Neural progenitor cell (in vitro differentiated cells): ENCODE measurements at places on chromosomes 16 and 17.

- no peaks in the 10 kb centered on the region for H3K27me3 ChIP-seq
- no peak overlapping the region for H3K4me3 ChIP-seq
- DNase-seq: no peak
- H3K27ac ChIP-seq: no peak overlapping the region
- H3K36me3 ChIP-seq: no peaks in the 10 kb centered on the region
- no peaks in the 10 kb centered on the region for H3K4me1 ChIP-seq
Observed at GRCh38 chr17:83202002-83203000, 122.9 kb downstream of the METRNL start.

- H3K27ac ChIP-seq: no peak overlapping the region
- H3K4me1 ChIP-seq: no peaks in the 10 kb centered on the region
- no peaks in the 10 kb centered on the region for H3K27me3 ChIP-seq
- no peak overlapping the region for H3K4me3 ChIP-seq
- no peak for DNase-seq
Observed at GRCh38 chr17:8542599-8543502, 87.7 kb downstream of the MYH10 start.

DNA sequence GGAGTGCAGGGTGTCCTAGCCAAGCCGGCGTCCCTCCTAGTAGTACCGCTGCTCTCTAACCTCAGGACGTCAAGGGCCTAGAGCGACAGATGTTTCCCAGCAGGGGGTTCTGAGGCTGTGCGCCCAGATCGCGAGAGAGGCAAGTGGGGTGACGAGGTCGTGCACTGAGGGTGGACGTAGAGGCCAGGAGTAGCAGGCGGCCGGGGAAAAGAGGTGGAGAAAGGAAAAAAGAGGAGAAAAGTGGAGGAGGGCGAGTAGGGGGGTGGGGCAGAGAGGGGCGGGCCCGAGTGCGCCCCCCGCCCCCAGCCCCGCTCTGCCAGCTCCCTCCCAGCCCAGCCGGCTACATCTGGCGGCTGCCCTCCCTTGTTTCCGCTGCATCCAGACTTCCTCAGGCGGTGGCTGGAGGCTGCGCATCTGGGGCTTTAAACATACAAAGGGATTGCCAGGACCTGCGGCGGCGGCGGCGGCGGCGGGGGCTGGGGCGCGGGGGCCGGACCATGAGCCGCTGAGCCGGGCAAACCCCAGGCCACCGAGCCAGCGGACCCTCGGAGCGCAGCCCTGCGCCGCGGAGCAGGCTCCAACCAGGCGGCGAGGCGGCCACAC, at the start of gene MMP2:
MMP2 (plus strand) TSS at position 372 of the 603 bp plus-strand sequence. CDS start 282 bp downstream, outside the sequence.
- peak within 1 kb of the TSS; percentile 63 for H3K4me3 ChIP-seq
- no peak within 1 kb of the TSS for H3K27ac ChIP-seq
- peak; percentile 91 for DNase-seq
- peaks cover 83% of the 10 kb centered on the region for H3K27me3 ChIP-seq
- peaks cover 13% of the 10 kb centered on the region for H3K4me1 ChIP-seq
- H3K36me3 ChIP-seq: no peaks in the 10 kb centered on the region

DNA sequence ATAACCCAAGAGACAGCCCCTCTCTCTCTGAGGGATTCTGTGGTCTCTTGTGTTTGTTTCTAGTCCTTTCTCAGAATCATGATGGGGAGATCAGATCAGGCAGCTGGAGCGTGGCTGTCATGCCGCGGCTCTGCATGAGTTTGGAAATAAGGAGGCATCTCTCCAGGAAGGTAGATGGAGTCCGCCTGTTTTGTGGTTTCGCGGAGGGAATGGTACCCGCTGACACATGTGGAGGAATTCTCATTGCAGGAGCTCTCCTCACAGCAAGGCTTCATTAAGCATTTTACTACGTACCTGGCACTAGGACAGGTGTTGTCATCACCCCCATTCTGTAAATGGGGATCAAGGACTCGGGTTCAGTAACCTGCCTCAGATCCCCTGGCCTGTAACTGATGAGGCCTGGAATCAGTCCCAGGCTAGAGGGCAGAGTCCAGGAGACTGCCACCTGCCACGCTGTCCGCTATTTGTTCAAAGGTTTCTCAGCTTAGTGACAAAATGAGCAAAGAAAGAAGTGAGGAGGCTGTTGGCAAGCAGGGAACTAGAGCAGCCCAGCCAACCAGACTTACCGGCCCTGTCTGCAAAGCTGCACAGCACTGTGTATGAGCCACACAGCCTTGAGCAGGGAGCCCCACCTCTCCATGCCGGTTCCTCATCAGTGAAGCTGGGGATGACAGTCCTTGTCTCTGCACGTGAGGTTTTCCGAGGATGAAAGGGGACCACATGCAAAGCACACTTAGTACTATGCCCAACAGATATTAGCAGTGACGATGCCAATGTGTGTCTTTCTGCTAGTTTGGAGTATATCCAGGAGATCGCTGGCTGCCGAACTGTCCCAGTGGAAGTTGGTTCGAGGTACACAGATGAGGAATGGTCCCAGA, 11.0 kb downstream of the KDM8 start:
- DNase-seq: no peak
- no peak overlapping the region for H3K27ac ChIP-seq

DNA sequence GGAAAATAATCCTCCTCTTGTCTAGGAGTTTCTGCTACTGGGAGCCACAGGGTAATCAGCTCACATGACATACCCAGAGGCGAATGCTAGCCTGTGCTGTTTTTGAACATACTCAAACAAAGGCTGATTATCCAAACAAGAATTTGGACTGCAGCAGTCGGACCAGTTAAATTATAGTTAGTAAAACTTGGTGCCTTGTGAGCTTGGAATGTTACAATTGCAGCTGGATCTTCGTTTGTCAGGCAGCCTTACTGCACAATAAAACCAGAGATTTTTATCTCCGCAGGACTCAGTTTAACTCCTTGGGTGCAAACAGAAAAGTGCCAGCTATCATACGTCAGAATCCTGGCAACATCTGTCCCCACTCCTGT, 163.8 kb upstream of the TBX2 start:
- peak; percentile 10 for DNase-seq
- no peaks in the 10 kb centered on the region for H3K36me3 ChIP-seq
- no peak overlapping the region for H3K4me3 ChIP-seq
- no peak overlapping the region for H3K27ac ChIP-seq
- no peaks in the 10 kb centered on the region for H3K27me3 ChIP-seq

DNA sequence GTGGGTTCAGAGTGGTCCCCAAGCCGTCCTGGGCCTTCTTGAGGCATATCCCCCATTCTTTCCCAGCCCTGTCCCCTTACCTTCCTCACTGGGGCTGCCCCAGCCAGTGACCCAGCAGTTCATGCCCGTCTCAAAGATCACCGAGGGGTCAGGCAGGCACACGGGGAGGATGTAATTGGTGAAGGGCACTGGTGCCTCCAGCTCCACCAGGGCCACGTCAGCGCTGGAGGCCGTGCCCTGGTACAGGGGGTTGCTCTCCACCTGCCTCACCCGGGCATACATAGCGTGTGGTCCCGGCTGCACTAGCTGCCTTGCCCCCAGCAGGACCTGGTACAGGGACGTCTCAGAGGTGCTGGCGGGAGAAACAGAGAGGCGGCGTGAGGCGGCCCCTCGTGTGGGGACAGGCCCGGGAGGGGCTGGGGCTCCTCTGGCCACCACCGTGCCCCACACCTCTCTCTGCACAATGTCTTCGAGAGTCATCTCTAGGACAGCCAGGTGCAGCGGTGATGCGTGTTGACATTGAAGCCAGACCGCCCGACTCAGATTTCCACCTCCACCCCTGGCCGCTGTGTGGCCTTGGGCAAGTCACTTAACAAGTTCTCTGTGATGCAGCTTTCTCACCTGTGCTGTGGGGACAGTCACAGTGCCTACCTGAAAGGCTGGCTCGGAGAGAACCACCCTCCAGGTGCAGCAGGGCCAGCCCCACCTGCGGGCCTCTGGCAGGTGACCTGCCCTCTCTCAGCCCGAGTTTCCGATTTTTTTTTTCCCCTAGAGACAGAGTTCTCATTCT, 5.8 kb downstream of the PRSS27 start:
- peaks cover 15% of the 10 kb centered on the region for H3K27me3 ChIP-seq
- H3K4me1 ChIP-seq: no peaks in the 10 kb centered on the region
- no peak overlapping the region for H3K27ac ChIP-seq
- no peak for DNase-seq
- H3K4me3 ChIP-seq: no peak overlapping the region

DNA sequence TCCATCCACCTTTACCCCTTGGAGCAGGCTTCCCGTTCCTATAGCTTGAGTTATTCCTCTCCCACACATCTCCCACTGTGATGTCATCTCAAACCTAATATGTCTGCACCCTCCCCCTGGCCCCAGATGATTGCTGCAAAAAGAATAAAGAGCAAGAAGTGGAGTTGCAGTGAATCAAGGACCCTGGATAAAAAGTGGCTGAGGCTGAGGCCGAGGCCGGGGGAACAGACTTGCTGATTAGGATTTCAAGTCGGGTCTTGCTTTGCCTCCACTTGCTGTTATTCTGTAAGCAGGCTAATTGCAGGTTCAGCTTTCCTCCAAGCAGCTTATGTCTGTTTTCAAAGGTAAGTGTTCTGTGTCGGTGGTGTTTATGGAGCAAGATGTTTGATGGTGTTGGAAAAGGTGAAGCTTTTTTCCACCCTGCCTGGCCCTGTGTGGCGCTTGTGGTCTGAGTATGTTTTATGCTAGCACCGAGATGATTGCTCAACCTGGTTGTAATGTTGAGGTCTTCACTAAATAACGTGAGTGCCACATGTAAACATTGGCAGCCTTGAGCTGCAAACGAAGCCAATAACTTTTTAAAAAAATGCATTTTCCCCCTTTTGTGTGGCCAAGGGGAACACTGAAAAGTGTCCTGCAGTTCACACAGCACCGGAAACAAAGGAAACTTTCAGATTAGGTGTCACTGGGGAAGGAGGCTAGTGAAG, 15.4 kb downstream of the HS3ST3B1 start:
- no peaks in the 10 kb centered on the region for H3K27me3 ChIP-seq
- H3K27ac ChIP-seq: peak overlapping the region; percentile 49
- peaks cover 40% of the 10 kb centered on the region for H3K4me1 ChIP-seq

- peaks cover 4% of the 10 kb centered on the region for H3K36me3 ChIP-seq
- H3K27me3 ChIP-seq: no peaks in the 10 kb centered on the region
- H3K27ac ChIP-seq: no peak overlapping the region
- no peak for DNase-seq
Observed at GRCh38 chr16:23566724-23567123, 9.2 kb downstream of the UBFD1 start.

DNA sequence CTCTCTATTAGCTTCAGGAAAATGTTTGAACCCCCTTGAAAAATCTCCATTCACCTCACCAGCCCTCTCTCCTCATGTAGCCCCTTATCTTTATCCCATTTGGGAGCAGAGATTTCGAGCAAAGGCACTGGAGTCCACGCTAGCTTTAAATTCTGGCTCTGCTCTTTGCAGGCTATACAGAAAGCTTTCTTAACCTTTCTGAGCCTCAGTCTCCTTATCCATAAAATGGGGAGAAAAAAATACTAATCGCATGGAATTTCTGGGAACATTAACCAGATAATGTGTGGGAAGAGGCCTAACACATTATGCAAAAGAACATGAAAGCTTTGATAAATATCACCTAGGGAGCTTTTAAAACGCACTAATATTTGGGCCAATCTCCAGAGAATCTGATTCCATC, 476.3 kb upstream of the CDH5 start:
- no peaks in the 10 kb centered on the region for H3K4me1 ChIP-seq
- no peak overlapping the region for H3K4me3 ChIP-seq
- no peak overlapping the region for H3K27ac ChIP-seq
- DNase-seq: no peak

DNA sequence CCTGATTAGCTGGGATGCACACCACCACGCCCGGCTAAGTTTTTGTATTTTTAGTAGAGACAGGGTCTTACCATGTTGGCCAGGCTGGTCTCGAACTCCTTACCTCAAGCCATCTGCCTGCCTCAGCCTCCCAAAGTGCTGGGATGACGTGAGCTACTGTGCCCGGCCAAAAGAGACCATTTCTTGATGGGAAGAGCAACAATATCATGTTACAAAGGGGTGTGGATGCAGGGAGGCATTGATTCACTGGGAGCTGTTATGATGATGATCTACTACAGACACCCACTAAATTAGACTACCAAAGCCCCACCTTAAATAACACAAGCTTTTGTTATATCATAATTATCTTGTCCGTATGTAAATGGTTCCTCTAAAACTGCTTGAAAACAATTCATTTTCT, 81.4 kb upstream of the PSMD7 start:
- no peak overlapping the region for H3K27ac ChIP-seq
- H3K4me3 ChIP-seq: no peak overlapping the region
- H3K27me3 ChIP-seq: no peaks in the 10 kb centered on the region

- DNase-seq: no peak
- H3K4me3 ChIP-seq: no peak overlapping the region
- H3K36me3 ChIP-seq: no peaks in the 10 kb centered on the region
- H3K4me1 ChIP-seq: no peaks in the 10 kb centered on the region
- H3K27me3 ChIP-seq: no peaks in the 10 kb centered on the region
- H3K27ac ChIP-seq: no peak overlapping the region
Observed at GRCh38 chr16:17612336-17612735, 141.6 kb upstream of the XYLT1 start.

DNA sequence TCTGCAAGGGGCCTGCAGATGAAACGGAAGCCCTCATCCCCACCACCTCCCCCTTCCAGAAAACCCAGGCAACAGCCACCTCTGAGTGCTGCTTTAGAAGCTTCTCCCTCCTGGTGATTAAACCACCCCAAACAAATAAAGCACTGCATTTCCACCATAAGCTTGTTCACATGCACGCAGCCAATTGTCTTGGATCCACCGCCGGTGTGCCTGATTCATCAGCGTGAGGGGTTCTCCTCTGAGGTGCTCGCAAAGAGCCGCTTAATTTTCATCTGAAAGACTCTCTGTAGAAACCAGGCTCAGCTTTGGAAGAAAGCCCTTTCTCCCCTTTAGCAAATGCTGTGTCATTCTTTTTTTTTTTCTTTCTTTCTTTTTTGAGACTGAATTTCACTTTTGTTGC, 155.2 kb upstream of the EEF2KMT start:
- DNase-seq: peak; percentile 50
- H3K27me3 ChIP-seq: no peaks in the 10 kb centered on the region
- peaks cover 11% of the 10 kb centered on the region for H3K4me1 ChIP-seq
- peak overlapping the region; percentile 53 for H3K27ac ChIP-seq
- no peaks in the 10 kb centered on the region for H3K36me3 ChIP-seq
- H3K4me3 ChIP-seq: peak overlapping the region; percentile 19

- H3K27ac ChIP-seq: no peak overlapping the region
- no peak for DNase-seq
- no peaks in the 10 kb centered on the region for H3K27me3 ChIP-seq
- H3K36me3 ChIP-seq: no peaks in the 10 kb centered on the region
Observed at GRCh38 chr16:85288341-85288868, 176.1 kb upstream of the CIBAR2 start.

GRCh38 chr17:48996722-48997102, 473 bp upstream of the IGF2BP1 start:
- H3K36me3 ChIP-seq: no peaks in the 10 kb centered on the region
- no peak for DNase-seq
- peaks cover 32% of the 10 kb centered on the region for H3K4me1 ChIP-seq
- no peaks in the 10 kb centered on the region for H3K27me3 ChIP-seq
- peak overlapping the region; percentile 97 for H3K4me3 ChIP-seq
- peak overlapping the region; percentile 98 for H3K27ac ChIP-seq
